ENCODE measurements at places on chromosomes 5 and 9. TPM values are rescaled to one million over a fixed set of nuclear protein-coding genes. Genes with fewer than 3 reads are reported as not detected.

The PCDHB11 gene
- polyA plus RNA-seq = not detected

DNA sequence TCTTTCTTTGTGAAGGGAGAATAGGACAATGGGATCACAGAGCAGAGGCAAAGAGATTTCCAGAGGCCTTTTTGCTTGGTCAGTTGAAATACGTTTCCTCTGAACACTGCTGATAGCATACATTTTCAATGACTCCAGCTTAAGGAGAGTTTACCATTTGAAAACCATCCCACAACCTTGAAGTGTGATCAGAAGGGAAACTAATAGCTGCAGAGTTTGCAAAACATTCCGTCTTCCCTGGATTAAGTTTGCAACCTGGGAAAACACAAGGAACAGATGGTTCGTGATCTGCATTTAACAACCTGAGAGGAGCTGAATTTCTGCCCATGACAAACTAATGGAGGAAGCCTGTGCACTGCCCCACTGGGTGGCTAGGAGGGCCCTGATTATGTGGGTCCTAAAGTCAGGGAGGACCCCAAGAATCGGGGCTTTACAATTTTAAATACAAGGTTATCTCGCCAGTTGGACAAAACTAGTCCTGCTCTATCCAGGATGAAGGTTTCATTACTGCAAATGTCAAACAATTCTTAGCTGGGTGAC, 35.6 kb downstream of the MTX3 start:
- DNase-seq = no peak

DNA sequence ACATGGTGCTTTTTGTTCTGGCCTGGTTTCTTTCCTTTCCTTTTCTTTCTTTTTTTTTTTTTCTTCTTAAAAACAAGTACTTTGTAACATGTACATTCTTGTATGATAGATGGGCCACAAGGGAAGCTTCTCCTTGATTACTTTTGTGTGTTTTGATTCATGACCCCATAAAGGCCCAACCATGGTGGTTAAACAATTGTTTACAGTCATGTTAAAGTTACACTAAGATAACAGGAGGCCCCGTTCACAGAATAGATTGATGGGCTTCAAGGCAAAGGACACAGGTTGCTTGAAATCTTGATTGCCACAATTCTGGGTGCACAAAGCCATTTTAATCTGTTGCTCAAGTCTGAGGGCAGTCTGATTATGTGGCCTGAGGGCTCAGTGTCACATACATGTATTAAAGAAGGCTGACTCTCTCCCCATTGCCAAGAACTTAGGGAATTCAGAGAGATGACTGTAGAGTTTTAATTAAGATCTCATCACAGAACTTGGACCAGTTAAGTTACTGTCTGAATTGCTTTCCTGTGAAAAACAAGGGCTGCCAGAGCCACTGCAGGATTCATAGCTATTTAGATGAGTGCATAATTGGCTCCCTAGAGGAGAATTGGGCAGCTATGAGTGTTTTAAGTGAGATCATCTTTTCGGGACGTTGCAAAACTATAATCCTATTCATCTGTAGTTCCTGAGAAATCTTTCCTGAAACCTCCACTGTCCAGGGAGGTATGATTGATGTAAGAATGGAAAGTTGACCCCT, 163.4 kb downstream of the TLE4 start:
- no peak for DNase-seq

GRCh38 chr5:134088994-134089560, 25.4 kb upstream of the TCF7 start:
- no peak for DNase-seq

The AHRR gene
- 0.23 TPM for polyA plus RNA-seq

DNA sequence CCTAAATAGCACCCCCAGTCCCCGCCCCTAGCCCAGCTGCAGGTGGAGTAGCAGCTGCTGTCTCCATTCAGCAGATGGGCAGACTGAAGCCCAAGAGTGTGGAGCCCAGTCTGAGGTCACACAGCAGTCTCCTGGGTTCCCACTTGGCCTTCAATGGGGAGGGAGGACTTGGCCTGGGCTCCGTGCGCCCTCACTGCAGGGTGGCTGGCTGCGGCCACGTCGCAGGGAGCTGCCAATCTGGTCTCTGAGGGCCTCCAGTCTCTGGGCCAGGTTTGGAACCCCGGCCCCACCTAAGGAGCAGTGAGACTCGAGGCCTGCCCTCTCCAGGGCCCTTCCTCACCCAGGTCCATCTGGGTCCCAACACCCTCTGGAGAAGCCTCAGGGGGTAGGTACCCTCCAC, 7.4 kb downstream of the KIF12 start:
- DNase-seq = no peak

- no peak for DNase-seq
Measured at GRCh38 chr9:35333551-35333950, 156.4 kb upstream of the RUSC2 start.

The PHF24 gene
- not detected for polyA plus RNA-seq

The ADRB2 gene
- 2.6 TPM for polyA plus RNA-seq

- no peak for DNase-seq
Measured at GRCh38 chr5:56517011-56517416, 283.9 kb upstream of the ANKRD55 start.
